ENCODE measurements at places on chromosomes 12 and 14.

DNA sequence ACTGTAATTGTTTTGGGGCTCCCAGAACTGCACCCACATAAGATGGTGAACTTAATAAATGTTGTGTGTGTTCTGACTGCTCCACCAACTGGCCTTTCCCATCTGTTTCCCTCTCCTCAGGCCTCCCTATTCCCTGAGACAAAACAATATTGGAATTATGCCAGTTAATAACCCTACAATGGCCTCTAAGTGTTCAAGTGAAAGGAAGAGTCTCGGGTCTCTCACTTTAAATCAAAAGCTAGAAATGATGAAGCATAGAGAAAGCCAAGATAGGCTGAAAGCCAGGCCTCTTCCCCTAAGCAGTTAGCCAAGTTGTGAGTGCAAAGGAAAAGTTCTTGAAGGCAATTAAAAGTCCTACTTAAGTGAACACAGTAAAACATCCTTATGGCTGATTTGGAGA, 13.4 kb downstream of the ACOT6 start:
- no peak for ATAC-seq

- no peak for ATAC-seq
Measured at GRCh38 chr12:108647585-108648287, 14.0 kb upstream of the SELPLG start.

GRCh38 chr14:40119765-40120164, 687.5 kb upstream of the FBXO33 start:
- ATAC-seq, result no peak

DNA sequence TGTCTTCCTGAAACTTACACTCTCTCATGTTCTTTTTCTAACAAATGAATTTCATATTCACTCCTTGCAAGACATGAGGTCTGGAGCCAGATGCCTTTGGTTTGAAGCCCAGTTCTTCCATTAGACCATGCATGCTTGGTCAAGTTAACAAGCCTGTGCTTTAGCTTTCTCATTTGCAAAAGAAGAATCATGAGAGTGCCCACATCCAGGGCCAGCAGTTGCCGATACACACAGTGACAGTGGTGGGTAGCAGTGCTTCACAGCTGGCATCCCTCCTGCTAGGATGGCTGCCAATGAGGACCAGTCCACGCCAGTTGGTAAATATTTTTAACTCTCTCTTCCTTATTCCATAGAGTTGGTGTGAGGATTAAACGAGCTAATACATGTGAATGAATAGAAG, 163.1 kb downstream of the PHLDA1 start:
- no peak for ATAC-seq

DNA sequence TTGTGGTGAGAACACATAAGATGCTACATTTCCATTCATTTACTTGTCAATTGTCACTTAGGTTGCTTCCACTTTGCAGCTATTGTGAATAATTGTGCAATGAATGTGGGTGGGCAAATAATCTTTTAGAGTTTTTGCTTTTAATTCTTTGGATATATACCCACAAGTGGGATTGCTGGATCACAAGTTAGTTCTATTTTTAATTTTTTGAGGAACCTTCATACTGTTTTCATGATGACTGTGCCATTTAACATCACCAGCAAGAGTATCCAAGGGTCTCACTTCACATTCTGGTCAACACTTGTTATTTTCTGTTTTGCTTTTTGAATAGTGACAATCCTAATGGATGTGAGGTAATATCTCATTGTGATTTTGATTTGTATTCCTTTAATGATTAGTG, 10.5 kb downstream of the CLEC6A start:
- ATAC-seq, result no peak

DNA sequence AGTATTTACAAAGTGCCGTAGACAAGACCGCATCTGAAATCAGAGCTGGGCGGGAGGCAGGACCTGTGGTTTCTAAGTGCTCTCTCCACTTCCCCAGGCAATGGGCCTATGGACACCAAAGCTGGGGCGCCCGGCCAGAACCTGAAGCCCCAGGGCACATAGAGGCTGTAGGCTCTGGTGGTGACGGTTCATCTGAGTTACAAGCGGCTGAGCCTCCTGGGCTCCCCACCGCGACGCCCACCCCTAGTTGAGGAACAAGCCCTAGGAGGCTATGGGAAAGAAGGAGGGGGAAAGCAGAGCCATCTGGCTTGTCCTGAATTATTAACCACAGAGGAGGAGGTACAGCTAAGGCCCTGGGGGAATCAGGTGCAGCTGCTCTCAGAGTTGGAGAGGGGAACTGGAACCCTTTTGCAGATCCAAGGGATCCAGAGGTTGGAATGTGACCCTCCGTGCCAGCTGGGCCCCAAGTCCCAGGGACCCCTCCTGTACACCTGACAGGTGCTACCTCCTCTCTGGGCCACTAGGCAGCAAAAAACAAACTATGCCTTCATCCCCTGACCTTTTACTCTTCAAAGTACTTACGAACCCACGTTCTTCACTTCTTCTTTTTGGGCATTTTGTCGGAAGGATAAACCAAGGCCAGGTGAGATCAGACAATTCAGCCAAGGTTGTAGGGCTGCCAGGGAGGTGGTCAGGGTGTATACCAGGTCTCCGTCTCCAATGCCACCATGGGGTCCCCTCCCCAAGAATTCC, 77.2 kb downstream of the ARL6IP4 start:
- no peak for ATAC-seq

DNA sequence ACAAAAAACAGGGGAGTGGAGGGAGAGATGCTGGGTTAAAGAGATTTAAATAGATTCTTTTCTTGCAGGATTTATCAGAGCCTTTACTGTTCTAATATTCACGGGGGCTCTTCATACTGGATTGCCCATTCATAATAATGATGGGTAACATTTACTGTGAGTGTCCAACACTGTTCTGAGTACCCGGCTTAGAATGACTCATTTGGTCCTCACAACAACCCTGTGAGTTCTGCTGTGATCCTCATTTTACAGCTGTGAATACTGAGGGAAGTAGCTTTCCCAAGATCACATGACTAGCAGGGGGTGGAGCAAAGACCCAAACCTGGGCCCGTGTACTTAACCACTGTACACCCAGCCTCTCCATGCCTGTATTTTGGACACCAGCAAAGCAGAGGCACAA, 113.4 kb downstream of the NT5DC3 start:
- ATAC-seq, result no peak

DNA sequence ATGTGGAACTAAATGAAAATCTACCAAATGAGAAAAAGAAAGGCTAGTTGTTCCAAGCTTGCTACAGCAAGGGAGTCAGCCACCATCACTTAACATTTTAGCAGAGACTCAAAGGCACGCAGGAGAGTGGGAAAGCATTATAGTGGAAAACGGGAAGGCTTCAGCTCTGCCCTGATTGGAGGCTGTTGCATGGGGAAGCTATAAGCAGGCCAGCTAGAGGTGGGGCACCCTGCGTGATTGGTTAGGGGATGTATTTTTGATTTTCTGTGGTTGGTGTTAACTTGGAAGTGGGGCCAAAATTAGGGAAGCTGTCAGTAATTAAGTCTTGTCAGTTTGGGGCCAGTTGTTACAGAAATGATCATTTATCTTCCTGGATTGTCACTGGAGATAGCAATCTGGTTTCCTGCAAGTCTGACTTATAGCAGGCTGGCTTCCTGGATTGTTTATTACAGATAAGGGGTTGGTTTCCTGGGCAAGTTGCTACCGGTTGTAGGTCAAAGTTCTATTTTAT, 93.9 kb downstream of the FAR2 start:
- no peak for ATAC-seq

- no peak for ATAC-seq
Measured at GRCh38 chr12:10301103-10301502, 6.6 kb upstream of the KLRD1 start.

- ATAC-seq, result no peak
Measured at GRCh38 chr14:45679853-45680252, 426.9 kb upstream of the MIS18BP1 start.

- ATAC-seq, result no peak
Measured at GRCh38 chr12:94080341-94081009, 67.9 kb upstream of the PLXNC1 start.

GRCh38 chr12:80192087-80192486, 92.8 kb downstream of the OTOGL start:
- ATAC-seq, result no peak

DNA sequence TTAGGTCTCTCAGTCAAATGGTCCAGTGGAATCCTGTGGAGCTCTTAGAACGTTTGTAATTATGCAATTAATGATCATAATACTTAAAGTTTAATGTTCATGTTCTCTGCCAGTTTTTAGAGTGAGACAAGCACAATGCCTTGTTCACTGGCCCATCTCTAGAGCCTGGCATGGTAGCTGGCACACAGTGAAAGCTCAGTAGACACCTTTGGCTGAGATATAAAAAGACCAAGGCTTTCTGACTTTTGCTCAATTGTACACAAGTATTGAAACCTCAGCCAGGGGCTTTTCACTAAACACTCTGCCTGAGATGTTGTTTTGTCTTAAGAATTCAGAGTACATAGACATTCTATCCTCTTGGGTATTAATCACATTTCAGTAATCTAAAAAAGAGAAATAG, 241.8 kb upstream of the ATP2B1 start:
- ATAC-seq, result no peak

DNA sequence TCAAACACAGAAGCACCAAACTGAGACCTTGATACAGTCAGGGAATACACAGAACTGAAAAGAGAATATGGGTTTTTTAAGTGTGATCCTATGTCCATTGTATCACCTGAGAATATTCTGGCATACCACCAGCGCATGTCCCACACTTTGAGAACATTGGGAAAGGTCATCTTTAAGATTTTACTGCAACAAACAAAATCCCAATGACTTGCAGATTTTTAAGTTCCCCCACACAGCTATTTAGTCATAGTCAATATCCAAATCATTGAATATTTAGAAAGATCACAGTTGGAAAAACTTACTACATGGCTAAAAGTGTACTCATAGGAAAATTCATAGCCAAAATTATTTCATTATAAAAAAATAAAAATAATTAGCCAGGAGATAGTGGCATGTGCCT, 54.5 kb downstream of the TRPV4 start:
- ATAC-seq, result no peak

DNA sequence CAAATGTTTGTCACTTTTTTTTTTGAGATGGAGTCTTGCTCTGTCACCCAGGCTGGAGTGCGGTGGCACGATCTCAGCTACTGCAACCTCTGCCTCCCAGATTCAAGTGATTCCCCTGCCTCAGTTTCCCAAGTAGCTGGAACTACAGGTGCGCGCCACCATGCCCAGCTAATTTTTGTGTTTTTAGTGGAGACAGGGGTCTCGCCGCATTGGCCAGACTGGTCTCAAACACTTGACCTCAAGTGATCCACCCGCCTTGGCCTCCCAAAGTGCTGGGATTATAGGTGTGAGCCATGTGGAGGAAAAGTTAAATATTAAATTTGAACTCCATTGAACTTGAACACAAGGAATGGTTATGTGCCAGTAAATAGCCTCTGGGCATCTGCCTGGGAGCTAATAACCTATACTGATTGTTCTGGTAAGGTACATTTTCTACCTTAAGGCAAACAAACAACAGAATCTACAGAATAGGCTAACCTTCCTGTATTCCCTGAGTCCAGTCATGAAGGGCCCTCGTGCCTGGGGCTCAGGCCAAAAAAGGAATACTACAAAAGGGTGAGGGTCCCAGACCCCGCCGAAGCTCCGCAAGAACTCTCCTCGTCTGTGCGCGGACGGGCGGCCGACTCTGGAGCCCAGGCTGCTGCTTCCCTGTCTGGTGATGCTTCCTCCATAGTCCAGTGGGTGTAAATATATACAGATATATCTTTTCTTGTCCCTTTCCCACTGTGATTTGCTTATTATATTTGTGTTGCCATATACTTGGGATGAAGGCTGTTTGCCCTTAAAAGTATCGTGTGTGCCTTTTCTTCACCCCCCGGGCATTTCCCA, 74.0 kb upstream of the EIF5 start:
- peak; percentile 31 for ATAC-seq

DNA sequence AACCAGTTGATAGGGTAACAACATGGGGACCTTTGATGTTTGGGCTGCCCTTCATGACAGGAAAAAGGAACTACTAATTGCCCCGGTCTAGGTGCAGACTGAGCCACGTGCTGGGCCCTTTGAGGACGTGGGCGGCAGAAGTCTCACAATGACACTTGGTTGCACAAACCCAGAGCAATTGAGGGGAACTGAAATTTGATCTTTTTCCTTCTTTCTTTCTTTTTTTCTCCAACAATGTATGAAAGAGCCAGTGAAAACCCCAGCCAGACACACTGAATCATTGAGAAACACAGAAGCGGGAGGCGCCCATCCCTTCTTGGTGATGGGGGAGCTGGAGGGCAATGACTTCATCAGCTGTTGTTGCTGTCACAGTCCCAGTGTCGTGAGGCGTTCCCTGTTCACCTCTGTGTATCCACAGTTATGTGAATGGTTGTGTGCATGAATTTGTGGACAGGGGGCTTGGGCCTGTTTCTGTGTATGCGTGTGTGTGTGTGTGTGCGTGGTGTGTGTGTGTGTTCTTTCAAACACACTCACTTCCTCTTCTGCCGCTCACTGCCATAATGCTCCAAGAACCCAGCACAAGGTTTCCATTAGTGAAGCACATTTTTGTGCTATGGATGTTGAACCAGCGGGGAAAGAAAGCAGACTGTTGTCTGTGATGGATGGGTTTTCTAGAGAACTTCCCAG, 137.5 kb upstream of the CCND2 start:
- peak; percentile 46 for ATAC-seq

All from gastroesophageal sphincter (tissue), 4 donors.